NCI-H2171 (cell line): ENCODE measurements at places on chromosomes 1 and 21.
A peak's percentile ranks its signal among the peaks of the same experiment; 100 is the strongest.

GRCh38 chr1:26203642-26204318, 13.4 kb downstream of the CATSPER4 start:
- DNase-seq, result no peak

GRCh38 chr1:9233241-9233941, 1.2 kb upstream of the H6PD start:
- no peak for DNase-seq

GRCh38 chr1:231040019-231040799, at the start of gene FAM89A:
Gene FAM89A (minus strand): TSS chr1:231040254. CDS start chr1:231040211, 43 bp downstream.
- DNase-seq, result peak; percentile 56

- no peak for DNase-seq
Observed at GRCh38 chr1:29393451-29393826, 157.1 kb downstream of the PTPRU start.

DNA sequence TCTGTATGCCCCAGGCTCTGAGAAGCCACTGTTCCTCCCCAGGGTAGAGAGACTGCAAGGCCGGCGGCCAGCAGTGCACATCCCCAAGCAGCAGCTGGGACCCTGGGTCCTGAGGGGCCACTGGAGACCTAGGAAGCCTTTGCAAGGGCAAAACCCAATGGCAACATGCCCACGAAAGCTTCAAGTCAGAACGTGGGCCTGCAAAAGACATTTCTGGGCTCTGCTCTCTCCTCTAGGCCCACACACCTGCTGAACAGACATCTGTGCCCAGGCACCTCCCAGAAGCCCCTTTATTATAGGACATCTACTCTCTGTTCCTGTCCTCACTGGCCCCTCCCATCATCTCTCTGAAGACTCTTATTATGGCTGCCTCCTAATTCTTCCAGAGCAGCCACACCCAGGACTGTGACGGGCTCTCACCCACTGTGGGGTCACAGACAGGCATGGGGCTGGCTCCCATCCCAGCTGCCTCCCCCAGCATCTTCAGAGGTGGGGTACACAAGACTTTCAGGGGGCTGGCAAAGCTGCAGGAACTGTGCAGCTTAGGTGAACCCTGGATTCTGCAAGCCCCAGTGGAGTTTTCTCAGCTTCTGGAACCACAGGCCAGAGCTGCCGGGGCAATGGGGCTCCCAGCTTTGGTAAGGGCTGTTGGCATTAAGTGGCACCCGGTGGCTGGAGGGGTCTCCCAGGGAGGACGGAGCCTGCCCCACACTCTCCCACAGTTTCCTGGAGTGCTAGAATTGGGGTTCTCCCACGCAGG, 12.6 kb downstream of the TRIM11 start:
- no peak for DNase-seq

- DNase-seq, result no peak
Observed at GRCh38 chr1:18491168-18491567, 10.4 kb downstream of the KLHDC7A start.

DNA sequence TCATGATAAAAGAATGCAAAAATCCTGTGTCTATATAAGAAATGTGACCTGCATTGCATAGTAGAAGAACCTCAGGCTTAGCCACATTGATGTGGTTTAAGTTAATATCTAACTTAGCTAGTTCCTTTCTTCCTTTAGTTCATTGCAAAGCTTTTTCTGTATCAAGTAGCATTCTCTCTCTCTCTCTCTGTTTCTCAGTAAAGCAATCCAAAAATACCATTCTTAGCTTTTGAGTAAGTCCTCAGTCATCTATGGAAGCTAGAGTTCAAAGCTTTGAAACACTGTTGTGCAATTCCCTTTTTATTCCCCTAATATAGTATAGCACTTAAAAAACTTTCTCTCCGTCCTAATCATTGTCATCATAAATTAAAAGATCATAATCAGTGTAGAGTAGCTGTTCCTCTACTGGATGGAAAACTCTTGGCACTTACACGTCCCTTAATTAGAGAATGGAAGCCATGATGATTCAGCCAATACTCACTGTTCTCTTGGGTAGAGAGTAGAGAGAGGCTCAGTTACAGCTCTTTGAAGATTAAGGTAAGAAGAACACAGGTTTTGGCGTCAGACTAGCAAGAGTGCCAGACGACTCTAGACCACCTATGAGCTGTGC, 350.3 kb upstream of the LYPLAL1 start:
- DNase-seq, result no peak

GRCh38 chr1:31764312-31765040, at the start of gene ADGRB2:
Gene ADGRB2 (minus strand): TSS chr1:31764340. CDS start chr1:31757221, 7,119 bp downstream.
- peak; percentile 35 for DNase-seq

DNA sequence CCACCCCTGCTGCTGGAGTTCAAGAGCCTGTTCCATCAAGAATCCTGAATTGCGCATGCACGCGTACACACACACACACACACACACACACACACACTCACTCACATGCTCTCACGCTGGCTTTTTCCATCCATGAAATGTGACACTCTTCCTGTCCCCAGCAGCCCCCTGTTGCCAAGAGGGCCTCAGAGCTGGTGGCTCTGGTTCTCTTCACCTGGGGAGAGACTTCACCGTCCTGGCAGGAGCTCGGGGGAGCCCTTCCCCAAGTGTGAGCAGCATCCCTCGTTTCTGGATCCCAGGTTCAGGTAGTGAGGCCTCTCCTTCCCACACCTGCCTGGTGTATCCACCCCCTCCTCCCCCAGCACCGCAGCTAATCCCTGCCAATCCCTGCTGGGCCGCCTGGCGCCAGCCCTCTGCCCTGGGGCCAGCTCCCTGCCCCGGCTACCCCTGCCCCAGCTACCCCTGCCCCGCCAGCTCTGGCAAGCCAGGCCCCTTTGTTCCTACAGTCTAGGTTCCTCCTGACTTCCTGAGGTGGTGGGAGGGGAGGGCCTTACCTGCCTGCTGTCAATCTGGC, 9.9 kb downstream of the PLOD1 start:
- peak; percentile 77 for DNase-seq

GRCh38 chr1:22618056-22618455, 18.4 kb upstream of the C1QA start:
- peak; percentile 74 for DNase-seq
